ENCODE measurements at places on chromosomes 6 and 20.
A peak's percentile ranks its signal among the peaks of the same experiment; 100 is the strongest.

GRCh38 chr6:166650824-166651807, 24.1 kb upstream of the RPS6KA2 start:
- DNase-seq: no peak

DNA sequence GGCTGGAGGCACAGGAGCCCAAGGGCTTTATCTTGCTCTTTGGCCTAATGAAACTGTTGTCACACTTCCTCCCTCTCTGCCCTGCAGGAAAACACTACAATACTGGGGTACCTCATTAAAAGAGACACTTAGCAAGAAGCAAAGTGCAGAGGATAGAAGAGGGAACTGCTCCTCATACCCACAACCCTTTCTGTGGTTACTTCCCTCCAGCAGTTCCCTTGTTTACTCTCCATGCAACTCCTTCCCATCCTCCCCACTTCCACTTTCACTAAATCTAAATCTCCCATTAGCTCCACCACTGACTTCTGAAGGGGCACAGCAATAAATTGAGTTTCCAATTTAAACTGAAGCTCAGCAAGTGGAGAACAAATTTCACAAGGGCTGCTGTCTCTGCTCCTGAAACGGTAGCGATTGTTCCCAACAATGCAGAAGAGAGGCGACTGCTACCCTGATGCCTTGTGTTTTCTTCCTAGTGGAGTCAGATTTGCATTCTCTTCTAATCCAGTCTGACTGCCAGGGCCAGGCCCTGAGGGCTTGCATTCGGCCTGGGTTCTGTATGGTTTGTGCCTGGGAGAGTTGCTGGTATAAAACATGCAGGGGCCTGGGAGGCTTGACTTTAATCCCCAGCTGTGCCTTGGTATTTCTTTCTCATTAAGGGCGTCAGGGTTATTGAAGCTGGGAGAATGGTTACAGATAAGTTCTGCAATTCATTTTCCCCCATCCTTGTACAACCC, 454.7 kb downstream of the TFAP2B start:
- no peak for DNase-seq

GRCh38 chr20:38278131-38278530, 17.6 kb upstream of the KIAA1755 start:
- DNase-seq: no peak

- DNase-seq: no peak
Measured at GRCh38 chr6:46882645-46883044, 39.1 kb downstream of the ADGRF5 start.

DNA sequence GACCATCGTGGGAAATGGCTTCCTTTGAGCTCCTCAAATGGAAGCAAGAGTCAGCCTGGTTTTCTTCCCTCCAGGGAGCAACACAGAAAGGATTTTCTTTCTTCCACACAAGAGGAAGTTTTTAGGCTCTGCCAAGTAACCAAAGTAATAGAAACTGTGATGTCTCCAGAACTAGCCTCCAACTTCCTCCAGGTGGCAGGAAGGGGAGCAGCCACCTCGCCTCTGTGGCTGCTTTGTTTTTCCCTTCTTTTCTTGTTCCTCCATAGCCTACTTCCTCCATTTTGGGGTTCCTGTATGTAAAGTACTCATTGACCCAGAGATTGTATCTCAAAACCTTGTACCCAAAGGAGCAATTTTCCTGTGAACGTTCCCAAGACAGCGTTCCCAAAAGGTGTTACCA, 32.7 kb upstream of the CCR6 start:
- no peak for DNase-seq

DNA sequence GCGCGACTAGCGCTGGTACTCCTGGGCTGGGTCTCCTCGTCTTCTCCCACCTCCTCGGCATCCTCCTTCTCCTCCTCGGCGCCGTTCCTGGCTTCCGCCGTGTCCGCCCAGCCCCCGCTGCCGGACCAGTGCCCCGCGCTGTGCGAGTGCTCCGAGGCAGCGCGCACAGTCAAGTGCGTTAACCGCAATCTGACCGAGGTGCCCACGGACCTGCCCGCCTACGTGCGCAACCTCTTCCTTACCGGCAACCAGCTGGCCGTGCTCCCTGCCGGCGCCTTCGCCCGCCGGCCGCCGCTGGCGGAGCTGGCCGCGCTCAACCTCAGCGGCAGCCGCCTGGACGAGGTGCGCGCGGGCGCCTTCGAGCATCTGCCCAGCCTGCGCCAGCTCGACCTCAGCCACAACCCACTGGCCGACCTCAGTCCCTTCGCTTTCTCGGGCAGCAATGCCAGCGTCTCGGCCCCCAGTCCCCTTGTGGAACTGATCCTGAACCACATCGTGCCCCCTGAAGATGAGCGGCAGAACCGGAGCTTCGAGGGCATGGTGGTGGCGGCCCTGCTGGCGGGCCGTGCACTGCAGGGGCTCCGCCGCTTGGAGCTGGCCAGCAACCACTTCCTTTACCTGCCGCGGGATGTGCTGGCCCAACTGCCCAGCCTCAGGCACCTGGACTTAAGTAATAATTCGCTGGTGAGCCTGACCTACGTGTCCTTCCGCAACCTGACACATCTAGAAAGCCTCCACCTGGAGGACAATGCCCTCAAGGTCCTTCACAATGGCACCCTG, 1.6 kb downstream of the TPBG start:
- peak; percentile 2 for DNase-seq

DNA sequence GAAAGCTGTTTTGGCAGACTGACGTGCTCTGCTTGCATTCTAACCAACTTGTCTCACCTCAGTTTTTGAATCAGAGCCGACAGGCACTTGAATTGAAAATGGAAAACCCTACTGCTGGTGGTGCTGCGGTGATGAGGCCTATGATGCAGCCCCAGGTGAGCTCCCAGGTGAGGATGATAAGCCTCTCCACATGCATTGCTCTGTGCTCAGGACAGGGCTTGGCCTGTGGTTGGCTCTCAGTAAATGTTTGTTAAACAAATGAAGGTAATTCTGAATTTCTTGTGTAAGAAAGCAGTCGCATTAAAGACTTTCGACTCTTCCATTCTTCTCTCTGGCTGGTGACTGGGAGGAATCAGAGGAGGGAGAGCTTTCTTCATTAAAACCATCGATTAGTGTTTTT, 136.3 kb downstream of the SULF2 start:
- no peak for DNase-seq

DNA sequence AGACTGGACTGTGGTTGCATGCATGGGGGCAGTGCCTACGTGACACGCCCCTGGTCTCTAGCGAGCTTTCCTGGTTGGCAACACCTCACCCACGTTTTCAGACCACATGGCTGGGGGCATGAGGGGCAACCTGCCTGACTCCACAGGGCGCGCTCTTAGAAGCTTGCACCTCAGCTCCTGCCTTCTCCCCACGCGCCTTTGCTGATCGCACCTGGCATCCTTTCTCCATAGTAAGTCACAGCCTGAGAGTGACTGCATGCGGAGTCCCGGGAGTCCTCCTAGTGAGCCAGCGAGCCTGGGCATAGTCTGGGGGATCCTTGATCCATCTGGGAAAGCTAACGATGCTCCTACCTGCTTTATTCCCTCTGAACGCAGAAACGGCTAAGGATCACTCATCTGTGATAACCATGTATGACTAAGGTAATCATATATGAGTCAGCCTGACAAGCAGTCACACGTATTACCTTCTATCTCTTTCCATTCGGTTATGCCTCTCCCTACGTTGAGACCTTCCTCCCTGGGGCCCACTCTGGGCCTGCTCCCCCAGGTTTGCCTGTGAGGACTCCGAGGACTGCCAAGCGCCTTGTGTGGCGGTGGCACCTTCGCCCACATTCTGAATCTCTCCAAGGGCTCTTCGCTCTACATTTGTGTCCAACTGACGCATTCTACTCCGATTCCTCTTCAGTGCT, 4.5 kb downstream of the TCFL5 start:
- no peak for DNase-seq

Data from activated CD4-positive, alpha-beta T cell treated with anti-CD3 and anti-CD28 coated beads, Interleukin-10, Interleukin-2, amounts not matched to agents 100 ng/mL and 50 ng/mL, durations not matched to agents 16 hours and 8 hours (primary cell).